ENCODE measurements at places on chromosomes 2 and 18.

GRCh38 chr2:26395394-26395793 lies 6.3 kb upstream of the DRC1 start:
- no peak for DNase-seq

DNA sequence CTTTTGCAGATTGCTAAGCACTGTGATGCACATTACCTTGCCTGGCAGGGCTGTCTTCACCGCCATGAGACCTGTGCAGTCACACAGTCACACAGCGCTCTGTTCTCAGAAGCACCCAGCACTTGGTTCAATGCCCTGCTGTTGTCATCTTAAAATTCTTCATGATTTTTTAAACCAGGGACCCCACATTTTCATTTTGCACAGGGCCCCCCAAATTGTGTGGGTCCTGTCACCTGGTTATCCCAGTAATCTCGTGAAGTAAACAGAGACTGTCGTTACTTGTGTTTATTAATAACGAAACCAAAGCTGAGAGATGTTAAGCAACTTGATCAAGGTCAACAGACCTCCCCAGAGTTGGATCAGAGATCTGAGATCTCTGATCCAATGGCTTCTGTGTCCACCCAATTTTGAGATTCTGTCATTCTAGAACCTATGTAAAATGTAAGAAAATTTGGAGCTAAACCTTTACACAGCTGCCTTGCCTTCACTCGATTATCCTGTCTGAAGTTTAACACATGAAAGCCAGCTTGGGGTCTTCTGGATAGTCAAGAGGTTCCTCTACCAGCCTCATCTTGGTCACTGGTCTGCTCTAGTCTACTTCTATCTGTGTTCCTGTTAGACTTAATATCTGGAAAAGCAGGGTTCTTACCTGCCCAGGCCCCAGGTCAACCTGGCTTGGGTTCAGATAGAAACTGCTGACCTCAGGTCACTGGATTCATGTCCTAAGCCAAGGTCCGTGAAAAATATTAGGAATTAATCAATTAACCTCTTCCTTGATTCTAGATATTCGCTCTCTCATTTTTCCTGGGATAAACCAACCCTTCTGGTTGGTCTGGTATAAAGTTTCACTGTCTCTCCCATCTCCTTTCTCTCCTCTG lies 13.7 kb upstream of the TTC39C start:
- no peak for DNase-seq

- DNase-seq, result no peak
These were observed 97.8 kb downstream of the NCK2 start for GRCh38 chr2:105842555-105842954.

- no peak for DNase-seq
These were observed 5.1 kb downstream of the ECEL1 start for GRCh38 chr2:232482301-232483238.

- no peak for DNase-seq
These were observed 245.3 kb downstream of the GBX2 start for GRCh38 chr2:235922839-235923238.

GRCh38 chr18:46393230-46393629 lies 263.8 kb downstream of the LOXHD1 start:
- no peak for DNase-seq

- no peak for DNase-seq
These were observed 608.1 kb downstream of the LRP1B start for GRCh38 chr2:141522702-141523101.

DNA sequence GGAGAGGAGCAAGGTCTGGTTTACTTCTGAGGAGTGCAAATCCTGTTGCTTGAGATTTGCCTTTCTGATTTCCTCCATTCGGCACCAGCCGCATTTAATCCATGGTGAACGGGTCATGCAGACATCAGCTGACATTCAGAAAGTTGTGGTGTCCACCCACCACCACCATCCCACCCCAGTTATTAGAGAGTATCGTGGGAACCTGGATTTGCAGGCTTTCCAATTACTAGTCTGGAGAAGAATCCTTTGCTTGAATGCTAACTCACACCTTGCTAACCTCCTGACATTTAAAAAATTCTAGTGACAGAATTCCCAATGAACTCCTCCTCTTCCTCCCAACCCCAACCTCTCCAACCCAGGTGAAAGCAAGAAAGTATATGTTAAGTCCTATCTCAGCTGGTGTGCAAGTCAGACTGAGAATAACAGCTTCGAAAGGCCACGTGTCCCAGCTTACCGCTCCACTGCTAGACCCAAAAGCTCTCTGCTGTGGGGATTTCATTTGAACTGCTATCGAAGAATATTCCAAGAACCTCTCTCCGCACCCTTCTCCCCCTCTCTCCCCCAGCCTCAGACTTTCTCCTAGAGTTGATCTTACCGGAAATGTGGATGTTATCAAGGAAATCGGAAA lies 17.7 kb downstream of the BCL11A start:
- DNase-seq, result no peak

DNA sequence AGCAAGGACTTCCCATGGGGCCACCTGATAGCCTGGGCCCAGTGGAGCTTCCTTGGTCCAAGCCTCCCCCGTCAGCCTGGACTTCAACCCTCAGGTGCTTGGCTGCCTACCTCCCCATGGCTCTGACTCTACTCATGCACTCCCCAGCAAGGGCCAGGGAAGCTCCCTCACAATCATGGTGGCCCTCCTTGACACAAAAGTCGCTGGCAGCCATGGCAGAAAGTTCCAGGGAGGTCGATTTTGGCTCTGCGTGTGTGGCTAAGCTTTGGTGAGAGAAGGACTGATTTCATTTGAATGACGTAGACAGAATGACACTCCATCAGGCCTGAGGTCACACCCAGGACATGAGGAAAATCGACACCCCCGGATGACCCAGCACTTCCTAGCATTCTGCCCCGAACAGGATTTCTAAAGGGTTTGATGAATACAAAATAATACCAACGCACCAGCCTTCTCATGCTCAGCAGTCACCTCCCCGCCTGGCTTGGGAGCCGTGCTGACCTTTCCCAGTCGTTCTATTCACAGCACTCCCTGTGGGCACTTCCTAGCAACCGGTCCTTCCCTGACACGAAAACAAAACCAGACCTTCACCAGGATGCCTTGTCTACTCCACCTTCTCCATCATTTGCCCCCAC lies 52.7 kb downstream of the LBH start:
- DNase-seq, result no peak

- DNase-seq, result no peak
These were observed 456.7 kb downstream of the NRXN1 start for GRCh38 chr2:50575232-50575631.

- no peak for DNase-seq
These were observed 3.3 kb upstream of the ACADL start for GRCh38 chr2:210228586-210228985.

DNA sequence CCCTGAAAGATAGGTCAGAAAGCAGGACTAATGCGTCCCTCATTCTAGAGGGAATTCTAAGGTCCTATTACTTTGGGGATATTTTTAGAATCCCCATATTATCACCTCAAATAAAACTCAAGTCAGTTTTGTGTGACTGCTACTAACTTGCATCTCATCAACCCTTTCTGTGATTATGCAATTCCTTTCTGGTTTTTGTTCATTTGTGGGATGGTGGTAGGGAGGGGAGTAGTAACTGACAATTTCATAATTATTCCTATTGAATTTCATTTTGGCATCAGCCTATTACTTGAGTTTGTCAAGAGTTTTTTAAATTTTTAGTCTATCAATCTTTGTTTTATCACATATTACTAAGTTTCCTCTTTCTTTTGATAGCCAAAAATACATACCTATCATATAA lies 28.4 kb upstream of the TANK start:
- DNase-seq, result no peak

DNA sequence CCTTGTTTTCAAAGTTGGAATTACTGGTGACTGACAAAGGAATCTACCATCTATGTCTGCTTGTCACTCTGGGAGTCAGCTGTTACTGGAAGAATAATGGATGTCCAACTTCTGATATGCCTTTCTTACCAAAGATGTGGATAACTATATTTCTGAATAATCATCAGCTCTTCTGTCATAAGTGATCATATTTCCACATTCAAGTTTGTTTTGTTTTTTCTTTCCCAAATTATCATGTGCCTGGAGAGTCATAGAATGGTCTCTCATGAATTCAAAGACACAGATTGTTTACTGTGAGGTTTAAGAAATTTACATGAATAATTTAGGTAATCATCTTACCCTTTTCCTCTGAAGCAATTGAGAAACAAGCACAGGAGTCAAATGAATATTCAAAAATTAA lies 986.7 kb upstream of the CDH2 start:
- no peak for DNase-seq

GRCh38 chr2:132726155-132726554 lies 56.1 kb upstream of the LYPD1 start:
- no peak for DNase-seq

DNA sequence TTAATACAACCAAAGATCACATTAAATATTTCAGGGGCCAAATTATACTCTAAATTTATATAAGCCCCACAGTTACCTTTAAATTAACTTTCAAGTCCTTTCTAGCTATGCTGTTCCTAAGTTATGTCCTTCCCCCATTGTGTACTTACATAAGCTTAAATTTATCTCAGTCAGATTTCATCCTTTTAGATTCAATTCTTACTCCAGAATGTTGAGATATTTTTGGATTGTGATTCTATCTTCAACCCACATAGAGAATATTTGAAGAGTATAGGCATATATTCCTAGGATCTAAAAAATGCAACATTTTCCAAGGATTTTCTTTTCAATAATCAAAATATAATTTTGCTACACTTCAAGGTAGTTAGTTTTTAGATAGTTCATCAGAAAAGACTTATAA lies 242.8 kb downstream of the KCNE4 start:
- no peak for DNase-seq

DNA sequence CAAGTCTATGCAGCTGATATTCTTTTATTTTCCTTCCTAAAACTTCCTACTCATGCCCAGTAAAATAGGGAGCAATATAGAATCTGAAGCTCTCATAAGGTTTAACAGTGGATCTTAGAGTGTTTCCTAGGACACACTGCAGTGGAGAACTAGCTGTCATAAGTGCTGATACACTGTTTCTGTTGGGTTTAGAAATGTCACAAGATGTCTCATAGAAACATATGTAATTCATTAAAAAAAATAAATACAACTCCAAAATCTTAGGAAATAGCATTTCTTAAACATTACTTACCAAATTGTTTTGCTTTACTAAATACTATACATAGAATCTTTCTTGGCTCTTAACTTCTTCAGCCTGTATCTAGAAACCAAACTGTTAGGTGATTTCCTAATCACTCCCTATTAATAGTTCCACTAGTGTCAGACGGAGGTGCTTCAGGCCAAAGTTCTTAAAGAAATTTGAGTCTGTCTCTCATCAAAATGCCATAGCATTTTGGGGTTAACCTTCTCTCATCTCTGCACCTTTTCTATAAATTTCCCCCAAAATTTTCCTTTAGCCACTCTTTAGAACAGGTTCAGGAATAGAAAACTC lies 93.7 kb downstream of the CERKL start:
- DNase-seq, result no peak

- no peak for DNase-seq
These were observed 121.9 kb downstream of the MCFD2 start for GRCh38 chr2:46793423-46794416.

DNA sequence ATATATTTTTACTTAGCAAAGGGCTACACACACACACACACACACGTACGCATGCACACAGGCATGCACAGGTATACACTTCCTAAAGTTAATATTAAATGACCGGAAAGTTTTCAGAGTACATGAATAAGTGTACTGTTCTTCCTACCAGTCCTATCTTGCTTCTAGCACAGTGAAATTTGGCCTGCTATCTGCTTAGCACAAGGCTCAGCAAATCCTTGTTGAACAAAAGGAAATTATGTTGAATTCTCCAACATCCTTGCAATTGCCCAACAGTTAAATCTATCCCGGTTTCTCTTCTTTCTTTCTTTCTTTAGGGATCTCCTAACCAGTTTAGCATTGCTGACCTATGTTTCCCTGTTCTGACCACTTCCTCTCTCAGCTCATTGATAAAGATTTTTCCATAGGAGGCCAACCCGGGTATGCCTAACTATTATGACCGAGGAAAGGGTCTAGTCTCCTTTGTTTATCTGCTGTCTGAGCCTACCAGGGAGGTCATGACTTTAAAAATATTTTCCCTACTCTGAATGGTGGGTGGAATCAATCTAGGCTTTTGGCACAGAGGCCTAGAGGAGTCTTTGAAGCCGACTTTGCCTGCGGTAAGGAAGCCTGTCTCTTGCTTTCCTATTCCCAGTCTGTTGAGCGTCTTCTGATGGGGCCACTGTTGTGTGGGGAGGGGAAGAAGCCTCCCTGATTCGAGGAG lies 400.7 kb downstream of the HRH4 start:
- DNase-seq, result no peak

- DNase-seq, result no peak
These were observed 9.3 kb upstream of the NMS start for GRCh38 chr2:100460904-100461530.

DNA sequence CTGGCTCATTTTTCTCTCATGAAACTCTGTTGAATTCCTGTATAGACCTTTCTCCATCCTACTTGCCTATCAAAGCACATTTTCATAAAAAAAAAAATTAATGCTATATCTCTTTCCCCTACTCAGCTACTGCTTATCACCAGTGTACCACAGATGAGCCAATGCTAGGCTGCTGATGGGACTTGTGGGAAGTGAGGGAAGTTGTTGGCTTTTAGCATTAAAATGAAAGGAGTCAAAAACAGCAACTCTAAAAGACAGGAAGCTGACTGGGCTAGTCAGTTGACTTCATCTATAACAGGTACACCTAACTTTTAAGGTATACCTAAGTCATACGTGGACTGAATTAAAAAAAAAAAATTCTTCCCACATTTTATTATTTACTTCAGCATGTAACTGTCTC lies 102.1 kb downstream of the FAM117B start:
- no peak for DNase-seq

- DNase-seq, result no peak
These were observed 1929.8 kb upstream of the LRRTM1 start for GRCh38 chr2:82234283-82234874.

- DNase-seq, result no peak
These were observed 463 bp downstream of the HS1BP3 start for GRCh38 chr2:20650393-20650876.

GRCh38 chr2:86304416-86304815 lies 33.0 kb downstream of the REEP1 start:
- DNase-seq, result no peak

DNA sequence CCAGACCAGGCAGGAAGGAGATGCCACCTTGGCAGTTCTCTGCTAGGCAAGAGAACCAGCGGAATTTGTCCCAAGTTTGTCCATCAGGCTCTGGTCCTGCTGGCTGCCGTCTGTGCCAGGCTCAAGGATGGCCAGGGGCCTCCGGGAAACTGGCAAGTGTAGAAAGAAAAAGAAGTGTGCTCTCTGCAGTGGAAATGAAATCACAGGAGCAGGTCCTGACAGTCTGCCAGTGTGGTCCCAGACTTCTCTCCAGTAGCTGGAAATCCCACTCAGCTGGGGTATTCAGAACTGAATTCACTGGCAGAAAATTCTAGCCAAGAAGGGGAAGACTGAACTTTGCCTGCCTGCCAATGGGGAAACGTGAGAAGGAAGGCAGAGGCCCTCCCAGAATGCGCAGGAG lies 91.0 kb downstream of the STPG4 start:
- no peak for DNase-seq

DNA sequence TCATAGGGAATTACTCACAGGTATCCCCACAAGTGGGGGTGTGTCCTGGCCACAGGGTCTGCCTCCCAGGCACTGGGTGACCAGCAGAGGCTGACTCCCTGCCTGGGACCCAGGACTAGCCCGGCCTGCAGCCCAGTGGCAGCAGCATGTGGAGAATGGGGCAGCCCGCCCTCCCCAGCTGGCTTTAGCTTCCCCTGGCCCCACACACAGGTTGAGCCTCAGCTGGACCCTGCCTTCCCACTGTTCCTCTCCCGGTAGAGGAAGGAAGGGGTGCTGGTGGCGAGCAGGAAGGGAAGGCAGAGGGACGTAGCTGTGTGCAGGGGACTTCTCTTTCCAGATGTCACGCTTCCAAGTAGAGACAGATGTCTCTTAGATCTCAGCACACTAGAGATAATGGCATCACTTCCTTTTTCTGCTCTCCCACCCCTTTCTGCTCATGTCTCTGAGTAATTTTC lies 51.4 kb downstream of the EMILIN2 start:
- no peak for DNase-seq
